ENCODE measurements at places on chromosomes 7 and 10.

DNA sequence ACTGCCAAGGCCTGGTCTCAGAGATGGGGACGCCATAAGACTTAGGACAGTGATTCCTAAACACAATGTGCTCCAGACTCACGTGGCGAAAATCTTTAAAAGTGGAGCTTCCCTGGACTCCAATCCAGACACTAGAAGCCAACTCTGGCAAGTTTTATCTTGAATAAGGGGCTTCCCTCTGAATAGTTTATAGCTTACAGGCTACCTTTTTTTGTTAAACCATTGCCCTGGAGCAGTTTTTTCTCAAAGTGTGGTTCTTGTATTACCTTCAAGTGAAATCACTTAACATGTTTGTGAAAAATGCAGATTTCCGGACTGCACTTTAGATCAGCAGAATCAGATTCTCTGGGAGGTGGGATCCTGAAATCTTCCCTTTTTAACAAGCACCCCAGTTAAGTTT is 171.7 kb upstream of the PHF14 start:
- no peak for DNase-seq

DNA sequence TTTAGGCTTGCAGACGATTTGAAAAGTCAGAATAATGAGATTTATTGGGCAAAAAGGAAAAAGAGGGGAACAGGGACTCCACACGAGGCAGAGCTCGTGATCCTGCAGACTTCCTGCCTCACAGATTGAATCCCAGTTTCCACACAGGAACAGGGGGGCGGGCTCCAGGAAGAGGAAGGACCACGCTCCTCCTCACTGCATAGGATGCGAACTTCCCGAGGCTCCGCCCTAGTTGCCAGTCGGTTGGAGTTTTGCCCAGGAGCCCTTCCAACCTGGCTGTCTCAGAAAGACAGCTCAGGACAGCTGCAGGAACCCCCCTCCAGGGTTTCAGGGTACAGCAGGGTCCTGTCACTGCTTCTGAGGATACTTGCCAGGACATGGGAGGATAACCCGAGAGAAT is 488.3 kb upstream of the ADARB2 start:
- DNase-seq: peak; percentile 70

- DNase-seq: no peak
Observed at GRCh38 chr10:44960088-44960460, 472 bp downstream of the RASSF4 start.

- peak; percentile 40 for DNase-seq
Observed at GRCh38 chr10:49123981-49124950, 8.9 kb upstream of the VSTM4 start.

- no peak for DNase-seq
Observed at GRCh38 chr10:69056536-69057260, 31.2 kb upstream of the SRGN start.

DNA sequence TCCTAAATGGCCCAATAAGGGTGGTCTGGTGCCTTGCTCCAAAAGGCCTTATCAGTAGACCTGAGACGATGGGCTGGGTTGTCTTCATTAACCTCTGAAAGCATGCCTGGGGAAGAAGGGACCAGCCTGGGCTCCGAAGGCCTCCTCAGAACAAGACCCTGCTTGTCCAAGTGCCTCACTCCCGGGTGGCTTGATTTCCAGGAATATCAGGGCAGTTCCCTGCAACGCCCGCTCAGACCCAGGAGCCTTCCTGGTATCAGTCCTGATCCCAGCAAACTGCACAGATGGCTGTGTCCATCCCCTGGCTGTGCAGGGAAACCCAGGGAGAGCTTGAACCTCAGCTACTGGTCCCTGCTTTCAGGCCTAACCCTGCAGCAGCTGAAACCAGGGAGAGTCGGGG is 49.9 kb upstream of the CUX1 start:
- DNase-seq: no peak

- peak; percentile 2 for DNase-seq
Observed at GRCh38 chr10:73940634-73941221, 29.8 kb downstream of the PLAU start.

- DNase-seq: no peak
Observed at GRCh38 chr10:61973906-61974305, 72.4 kb downstream of the ARID5B start.

DNA sequence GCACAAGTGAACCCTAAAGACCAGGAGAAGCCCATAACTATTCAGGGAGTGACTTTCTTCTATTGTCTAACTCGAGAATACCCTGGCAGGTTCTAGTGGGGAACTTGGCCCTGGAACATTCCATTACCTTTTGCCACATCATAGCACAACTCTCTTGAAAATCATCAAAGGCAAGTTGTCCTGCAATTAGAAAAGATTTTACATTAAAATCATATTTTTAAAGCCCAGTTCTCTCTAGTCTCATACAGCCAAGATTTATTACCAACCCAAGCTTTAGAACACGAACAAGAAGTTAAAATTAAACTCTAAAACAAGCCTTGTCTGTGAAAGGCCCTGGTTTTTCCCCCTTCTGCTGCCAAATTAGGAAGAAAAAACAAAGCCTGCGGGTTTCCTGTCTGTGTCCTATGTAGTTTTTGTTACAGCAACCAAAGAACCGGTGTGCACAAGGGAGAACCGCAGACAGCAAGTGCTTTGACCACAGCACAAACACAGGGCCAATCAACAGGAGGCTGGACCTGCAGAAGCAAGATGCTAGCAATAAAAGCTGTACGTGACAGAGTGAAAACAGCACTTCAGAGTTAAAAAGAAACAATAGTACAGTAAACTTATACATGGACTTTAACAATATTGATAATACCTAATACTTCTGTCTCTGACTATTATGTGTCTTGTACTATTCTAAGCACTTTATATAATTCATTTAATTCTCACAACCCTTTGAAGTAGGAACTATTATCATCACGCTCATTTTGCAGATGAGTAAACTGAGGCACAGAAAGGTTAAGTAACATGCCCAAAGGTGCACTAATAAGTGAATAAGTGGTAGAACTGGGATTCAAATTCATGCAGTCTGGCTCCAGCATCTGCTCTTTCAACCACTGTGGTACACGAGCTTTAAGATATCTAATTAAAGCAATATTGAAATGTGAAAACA is 65.8 kb downstream of the STK17A start:
- DNase-seq: no peak

- no peak for DNase-seq
Observed at GRCh38 chr10:131514454-131514853, 202.9 kb upstream of the TCERG1L start.

Data from NCI-H774 (cell line).